ENCODE measurements at places on chromosomes 3 and 15. TPM values are rescaled to one million over a fixed set of nuclear protein-coding genes. Genes with fewer than 3 reads are reported as not detected.

Gene TICRR
- 14.3 TPM for total RNA-seq

Gene NECTIN3
- total RNA-seq, result 28.7 TPM

Gene ZMYND10
- total RNA-seq, result 0.60 TPM

Gene FANCD2OS
- not detected for total RNA-seq

Gene CAPN3
- total RNA-seq, result 0.90 TPM

Gene PLS1
- total RNA-seq, result 34.1 TPM

Gene LRRC31
- total RNA-seq, result not detected

Gene GOLGA8T
- not detected for total RNA-seq

GRCh38 chr15:70342554-70343548, 245.1 kb upstream of the TLE3 start:
- no peak for DNase-seq
- H3K27ac ChIP-seq, result no peak overlapping the region
- no peak overlapping the region for H3K4me3 ChIP-seq

DNA sequence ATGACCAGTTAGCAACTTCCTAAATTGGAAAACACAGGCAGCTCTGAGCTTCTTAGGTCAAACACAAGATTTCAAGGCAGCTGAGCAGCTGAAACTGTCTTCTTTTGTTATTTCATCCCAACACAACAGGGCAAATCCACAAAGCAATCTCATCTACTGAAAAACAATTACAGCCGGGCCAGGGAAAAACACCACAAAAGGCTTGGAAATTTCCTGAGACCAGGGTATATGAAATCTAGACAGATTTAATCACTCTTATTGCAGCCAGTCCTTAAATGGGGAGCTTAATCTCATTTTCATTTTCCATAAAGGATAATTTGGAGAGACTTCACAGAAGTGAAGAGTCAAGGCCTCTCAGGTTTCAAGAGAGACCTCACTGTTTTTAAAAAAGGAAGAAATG, 181.8 kb downstream of the SSR3 start:
- DNase-seq, result no peak
- H3K27me3 ChIP-seq, result no peaks in the 10 kb centered on the region
- no peaks in the 10 kb centered on the region for H3K4me1 ChIP-seq
- H3K4me3 ChIP-seq, result no peak overlapping the region

- H3K36me3 ChIP-seq, result peaks cover 94% of the 10 kb centered on the region
- no peak overlapping the region for H3K4me3 ChIP-seq
- no peak for DNase-seq
- no peak overlapping the region for H3K27ac ChIP-seq
These were observed 12.4 kb downstream of the PPM1M start for GRCh38 chr3:52257911-52258310.

- H3K27ac ChIP-seq, result no peak overlapping the region
- no peaks in the 10 kb centered on the region for H3K27me3 ChIP-seq
- no peaks in the 10 kb centered on the region for H3K36me3 ChIP-seq
- no peaks in the 10 kb centered on the region for H3K4me1 ChIP-seq
- DNase-seq, result no peak
- no peak overlapping the region for H3K4me3 ChIP-seq
These were observed 327.8 kb downstream of the GBE1 start for GRCh38 chr3:81433675-81434074.

DNA sequence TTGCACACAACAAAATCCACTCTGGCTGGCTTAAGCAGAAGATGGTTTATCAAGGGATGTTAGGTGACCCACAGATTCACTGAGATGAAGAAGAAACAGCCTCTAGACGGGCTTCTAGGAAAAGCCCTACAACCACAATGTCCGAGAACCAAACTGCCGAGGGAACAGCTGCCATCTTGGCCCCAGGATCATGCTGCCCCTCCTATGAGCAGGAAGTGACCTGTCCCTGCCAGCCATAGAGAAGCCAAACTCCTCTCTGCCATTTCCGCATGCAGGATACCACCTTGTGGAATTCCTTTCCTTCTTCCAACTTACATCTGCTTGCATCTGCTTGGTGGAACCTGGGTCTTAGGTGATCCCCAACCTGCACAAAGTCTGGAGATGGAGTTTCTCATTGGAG, 11.4 kb upstream of the POMGNT2 start:
- no peaks in the 10 kb centered on the region for H3K4me1 ChIP-seq
- DNase-seq, result no peak
- peaks cover 19% of the 10 kb centered on the region for H3K27me3 ChIP-seq

DNA sequence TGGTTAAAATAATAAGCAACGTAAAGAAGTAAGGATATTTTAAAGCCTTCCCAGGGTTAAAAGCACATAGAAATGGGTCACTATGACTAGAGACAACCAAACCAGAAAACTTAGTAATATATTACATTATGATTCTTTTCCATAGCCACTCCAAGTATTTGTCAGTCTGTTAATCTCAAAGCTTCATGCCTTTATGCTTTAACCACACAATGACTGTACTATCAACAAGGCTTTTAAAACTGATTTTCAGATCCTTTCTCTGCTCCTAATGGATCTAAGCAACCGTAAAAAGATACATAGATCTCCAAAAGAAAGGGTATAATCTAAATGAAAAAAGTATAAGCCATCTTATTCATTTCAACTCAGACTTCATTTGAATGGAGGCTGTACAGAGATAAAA, 14.4 kb downstream of the SECISBP2L start:
- H3K27ac ChIP-seq, result peak overlapping the region; percentile 33
- H3K36me3 ChIP-seq, result peaks cover 27% of the 10 kb centered on the region
- H3K4me1 ChIP-seq, result peaks cover 33% of the 10 kb centered on the region
- DNase-seq, result no peak
- H3K27me3 ChIP-seq, result no peaks in the 10 kb centered on the region
